ENCODE measurements at places on chromosomes 1 and 21.

GRCh38 chr21:37373539-37373938 lies 7.0 kb downstream of the DYRK1A start:
- no peak for DNase-seq

GRCh38 chr1:185956881-185957280 lies 222.7 kb downstream of the HMCN1 start:
- no peak for DNase-seq

DNA sequence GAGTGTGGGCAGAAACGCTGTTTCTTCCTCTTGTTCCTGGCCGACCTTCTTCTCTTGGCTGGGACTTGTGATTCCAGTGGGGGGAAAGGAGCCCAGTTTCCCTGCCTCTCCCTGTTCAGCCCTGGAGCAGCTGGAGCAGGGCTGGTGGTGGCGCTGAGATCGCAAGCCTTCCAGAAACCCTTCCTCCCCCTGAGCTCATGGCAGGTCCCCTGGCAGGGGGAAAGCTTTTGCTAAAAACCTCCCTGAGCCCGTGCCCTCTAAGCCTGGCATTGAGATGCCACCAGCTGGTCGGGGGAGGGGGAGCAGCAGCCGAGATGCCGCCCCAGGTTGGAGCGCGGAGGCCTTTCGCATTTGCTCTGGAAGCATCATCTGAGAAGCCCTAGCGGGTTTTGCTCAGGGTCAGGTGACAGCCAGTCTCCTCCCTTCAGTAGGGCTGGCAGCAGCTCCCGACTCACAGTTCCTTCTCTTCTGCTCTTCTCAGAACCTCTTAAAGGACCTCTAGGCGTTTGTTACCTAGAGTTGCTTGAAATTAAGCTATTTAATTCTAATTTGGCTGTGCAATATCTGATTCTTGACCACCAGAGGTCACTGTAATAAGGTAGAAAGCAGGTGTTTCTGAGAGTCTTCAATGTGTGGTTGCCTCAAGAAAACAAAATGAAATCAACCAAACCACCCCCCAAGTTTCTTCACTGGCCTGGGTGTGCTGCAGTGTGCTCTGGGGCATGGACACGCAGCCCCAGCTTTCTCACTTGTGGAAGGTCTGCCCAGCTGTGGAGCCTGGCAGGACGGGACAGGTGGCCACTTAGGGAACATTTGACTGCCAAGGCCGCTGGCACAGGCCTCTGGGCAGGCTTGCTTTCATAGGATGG lies 257.3 kb downstream of the CAMTA1 start:
- no peak for DNase-seq

DNA sequence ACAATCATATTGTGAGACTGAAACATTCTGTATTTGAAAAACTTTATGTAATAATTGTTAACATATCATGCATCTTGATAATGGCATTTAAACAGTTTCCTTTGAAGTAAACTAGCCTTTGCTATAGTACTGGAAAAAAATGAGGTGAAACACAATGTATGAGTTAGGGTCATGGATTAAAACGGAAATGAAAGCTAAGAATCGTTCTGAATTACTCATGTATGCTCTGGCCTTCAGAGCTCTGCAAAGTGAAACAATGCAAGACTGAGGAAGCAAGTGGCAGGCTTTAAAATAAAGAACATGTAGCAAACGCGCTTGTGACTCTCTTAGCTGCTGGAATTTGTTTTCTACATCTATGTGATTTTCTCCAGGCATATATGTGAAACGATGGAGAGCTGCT lies 317.1 kb downstream of the DPYD start:
- no peak for DNase-seq

DNA sequence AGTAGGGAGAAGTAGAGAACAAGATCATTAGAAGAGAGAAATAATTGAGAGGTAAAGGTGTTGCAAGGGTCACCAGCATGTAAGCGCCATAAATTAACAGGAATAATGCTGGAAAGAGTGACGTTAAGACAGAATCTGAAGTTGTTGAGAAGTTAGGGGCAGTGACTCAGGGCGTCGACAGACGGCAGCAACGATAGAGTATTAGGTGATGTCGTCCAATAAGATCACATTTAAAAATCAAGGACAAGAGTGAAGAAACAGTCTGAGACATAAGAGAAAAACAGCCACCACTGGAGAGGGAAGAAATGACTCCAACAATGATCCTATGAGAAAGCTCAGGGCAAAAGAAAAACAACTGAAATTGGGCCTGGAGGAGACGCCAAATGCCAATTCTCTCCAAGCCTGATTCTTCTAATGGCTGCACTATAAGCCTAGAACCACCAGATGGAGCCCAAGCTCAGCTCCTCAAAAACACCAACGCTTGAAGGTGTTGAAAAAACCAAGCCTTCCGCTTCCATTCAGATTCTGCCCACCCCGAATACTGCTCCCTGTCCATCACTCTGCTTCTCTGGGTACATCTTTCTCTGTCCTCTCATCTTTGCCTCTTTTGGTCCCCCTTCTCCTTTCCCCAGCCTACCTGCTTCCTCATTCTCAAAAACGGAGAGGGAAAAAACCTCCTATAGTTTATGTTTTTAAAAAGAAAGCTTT lies 70.0 kb downstream of the LUZP1 start:
- peak; percentile 66 for DNase-seq

DNA sequence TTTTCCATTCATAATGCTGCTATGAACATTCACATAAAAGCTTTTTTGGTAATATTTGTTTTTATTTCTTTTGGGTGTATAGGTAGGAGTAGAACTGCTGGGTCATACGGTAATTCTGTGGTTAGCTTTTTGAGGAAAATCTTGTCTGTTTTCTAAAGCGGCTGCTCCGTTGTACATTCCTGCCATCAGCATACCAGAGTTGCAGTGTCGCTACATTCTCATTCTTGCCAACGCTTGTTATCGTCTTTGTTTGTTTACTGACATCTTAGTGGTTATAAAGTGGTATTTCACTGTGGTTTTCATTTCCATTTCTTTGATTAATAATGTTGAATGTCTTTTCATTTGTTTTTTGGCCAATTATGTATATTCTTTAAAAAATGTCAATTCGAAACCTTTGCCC lies 469.8 kb upstream of the ZP4 start:
- DNase-seq = no peak

- no peak for DNase-seq
Observed at GRCh38 chr21:29379517-29380054, 80.9 kb downstream of the BACH1 start.

GRCh38 chr1:145425436-145426029 lies at the start of gene NBPF20:
Gene NBPF20, minus strand, starts transcription at chr1:145425603. Its CDS starts 20,331 bp downstream, at chr1:145405272.
- DNase-seq = peak; percentile 20

- DNase-seq = no peak
Observed at GRCh38 chr1:235442788-235443429, 61.3 kb downstream of the B3GALNT2 start.

- DNase-seq = no peak
Observed at GRCh38 chr1:98904684-98905083, 100.0 kb downstream of the PLPPR5 start.

GRCh38 chr1:236389253-236389652 lies 4.8 kb upstream of the EDARADD start:
- DNase-seq = no peak

GRCh38 chr1:145751491-145752037 lies 32.3 kb downstream of the CD160 start:
- DNase-seq = peak; percentile 55

- DNase-seq = no peak
Observed at GRCh38 chr1:232786845-232787455, 18.3 kb upstream of the MAP10 start.

DNA sequence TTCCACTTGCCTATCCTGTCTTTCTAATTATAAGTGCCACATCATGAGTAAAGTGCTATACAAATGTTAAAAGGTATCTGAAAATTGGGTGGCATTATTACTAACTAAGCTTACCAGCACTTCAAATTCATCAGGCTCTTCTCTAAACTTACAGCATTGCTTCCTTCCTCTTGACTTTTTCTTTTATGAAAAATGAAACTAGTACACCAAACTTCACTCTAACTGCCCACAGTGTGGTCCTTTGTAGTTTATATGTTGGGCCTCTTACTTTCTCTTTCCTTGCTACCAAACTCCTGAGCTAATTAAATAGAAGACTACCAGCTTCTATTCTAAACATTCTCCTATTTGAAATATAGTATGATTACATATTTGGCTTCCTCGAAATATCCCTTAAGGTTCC lies 81.8 kb downstream of the NOTCH2 start:
- DNase-seq = no peak

- no peak for DNase-seq
Observed at GRCh38 chr1:169031566-169032224, 74.8 kb upstream of the ATP1B1 start.

GRCh38 chr1:200779326-200779725 lies 40.6 kb downstream of the CAMSAP2 start:
- no peak for DNase-seq

- DNase-seq = no peak
Observed at GRCh38 chr1:15657021-15657420, 27.1 kb upstream of the PLEKHM2 start.

- DNase-seq = no peak
Observed at GRCh38 chr1:206803221-206803730, 31.0 kb upstream of the IL10 start.

DNA sequence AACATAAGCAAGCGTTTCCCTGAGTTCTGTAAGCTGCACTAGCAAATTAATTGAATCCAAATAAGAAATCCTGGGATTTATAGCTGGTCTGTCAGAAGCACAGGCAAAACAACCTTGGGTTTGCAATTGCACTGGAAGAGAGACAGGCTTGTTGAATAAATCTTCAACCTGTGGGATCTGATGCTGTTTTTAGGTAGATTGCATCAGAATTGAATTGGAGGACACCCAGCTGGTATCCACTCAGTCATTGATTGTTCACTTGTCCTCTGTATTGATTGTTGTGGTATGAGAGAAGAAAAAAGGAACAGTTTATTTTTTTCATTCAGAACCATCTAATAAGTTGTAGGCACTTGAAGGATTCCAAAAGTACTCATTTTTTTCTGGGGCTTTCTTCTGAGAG lies 497.4 kb downstream of the SIPA1L2 start:
- DNase-seq = no peak

- no peak for DNase-seq
Observed at GRCh38 chr1:25006770-25007169, 76.7 kb upstream of the RUNX3 start.

GRCh38 chr1:233057836-233058235 lies 107.4 kb downstream of the NTPCR start:
- no peak for DNase-seq

- no peak for DNase-seq
Observed at GRCh38 chr1:6873298-6874015, 88.2 kb downstream of the CAMTA1 start.

- DNase-seq = no peak
Observed at GRCh38 chr1:37041483-37041882, 7.2 kb upstream of the GRIK3 start.

DNA sequence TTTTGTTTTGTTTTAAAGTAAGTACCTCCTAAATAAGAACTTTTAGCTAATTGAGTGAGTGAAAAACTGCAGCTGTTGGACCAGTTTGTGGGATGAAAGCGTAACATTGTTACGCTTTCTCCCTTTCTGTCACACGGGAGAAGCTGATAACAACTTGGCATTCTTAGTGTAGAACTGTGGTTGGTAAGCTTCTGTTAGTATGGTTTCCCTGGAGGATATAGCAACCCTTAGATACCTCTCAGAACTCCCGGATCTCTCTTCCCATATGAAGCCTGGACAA lies 98.2 kb downstream of the CACHD1 start:
- DNase-seq = no peak

DNA sequence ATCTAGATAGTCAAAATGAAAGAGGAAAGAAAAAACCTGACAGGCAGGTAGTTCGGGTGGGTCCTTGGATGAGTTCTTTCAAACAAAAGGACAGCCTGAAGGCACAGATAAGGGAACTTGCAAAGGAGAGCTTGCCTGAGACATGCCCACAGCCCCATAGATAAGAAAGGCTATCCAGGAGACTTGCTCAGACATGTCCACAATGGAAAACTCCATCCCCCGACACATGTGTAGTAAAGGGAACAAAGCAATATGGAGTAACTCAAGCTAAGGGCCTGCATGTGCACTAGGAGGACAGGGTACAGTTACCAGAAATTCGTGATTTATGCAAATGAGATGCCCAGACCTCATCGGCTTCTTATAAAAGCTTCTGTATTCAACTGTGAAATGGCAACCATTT lies 281.5 kb downstream of the NEGR1 start:
- no peak for DNase-seq

DNA sequence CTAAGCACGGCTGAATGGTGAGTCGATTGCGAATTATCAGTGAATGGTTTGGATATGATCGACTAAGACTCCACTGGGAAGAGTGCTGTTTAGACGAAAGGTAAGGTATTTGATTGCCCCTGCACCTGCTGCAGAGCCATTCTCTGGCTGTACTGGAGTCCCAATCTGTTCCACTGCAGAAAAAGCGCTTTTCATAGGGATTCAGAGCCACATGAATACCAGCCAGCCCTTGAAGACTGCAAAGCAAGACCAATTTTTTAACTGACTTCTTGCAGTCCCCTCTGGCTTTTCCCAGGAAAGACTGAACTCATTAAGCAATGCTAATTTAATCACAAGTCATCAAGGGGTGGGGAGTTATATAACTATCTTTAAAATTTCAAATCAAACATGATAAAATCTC lies 1.3 kb downstream of the GREM2 start:
- DNase-seq = no peak

DNA sequence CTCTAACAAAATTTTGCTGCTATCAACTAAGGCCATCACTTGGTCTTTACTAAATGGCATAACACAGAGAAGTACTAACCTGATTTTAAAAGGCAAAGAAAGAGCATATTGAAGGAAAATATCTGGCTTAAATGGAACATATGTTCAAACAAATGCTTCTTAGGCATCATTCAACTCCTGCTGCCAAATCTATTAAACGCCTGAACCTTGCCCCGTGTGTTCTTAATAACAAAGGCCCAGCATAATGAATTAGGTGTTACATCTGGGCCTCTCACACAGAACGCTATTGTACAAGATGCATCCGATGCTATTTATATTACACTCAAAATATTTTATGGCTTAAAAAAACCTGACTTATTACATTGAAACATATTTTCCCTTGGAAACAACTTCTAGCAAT lies 48.4 kb downstream of the B3GALNT2 start:
- DNase-seq = no peak

GRCh38 chr1:160581961-160582360 lies 2.7 kb upstream of the CD84 start:
- DNase-seq = no peak

DNA sequence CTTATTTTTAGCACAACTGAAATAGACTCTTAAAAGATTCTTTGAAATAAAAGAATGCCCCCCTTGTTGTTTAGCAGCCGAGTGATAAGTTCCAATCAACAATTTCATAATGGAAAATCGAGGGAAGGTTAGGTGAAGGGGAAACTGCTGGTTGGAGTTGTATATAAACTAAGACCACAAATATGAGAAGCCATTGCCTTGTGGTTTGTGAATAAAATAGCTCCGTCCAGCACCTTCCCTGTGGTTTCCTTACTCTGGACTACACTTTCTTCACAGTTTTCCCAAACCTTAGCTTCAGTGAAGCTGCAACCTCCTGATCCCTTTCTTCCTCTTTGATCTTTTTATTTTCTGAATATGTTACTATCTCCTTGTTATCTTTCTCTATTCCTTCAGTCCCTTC lies 6.7 kb upstream of the RAB3GAP2 start:
- no peak for DNase-seq

- DNase-seq = no peak
Observed at GRCh38 chr1:174243451-174244000, 84.2 kb downstream of the RABGAP1L start.

GRCh38 chr1:36937371-36937770 lies 96.9 kb downstream of the GRIK3 start:
- DNase-seq = no peak
